ENCODE measurements at places on chromosomes 6 and 20. TPM values are rescaled to one million over a fixed set of nuclear protein-coding genes. Genes with fewer than 3 reads are reported as not detected.

The HRH3 gene
- 10.1 TPM for polyA plus RNA-seq

The SNAP91 gene
- 153 TPM for polyA plus RNA-seq

The SLC12A5 gene
- 176 TPM for polyA plus RNA-seq

The MLIP gene
- polyA plus RNA-seq = 0.92 TPM

The SLC26A8 gene
- polyA plus RNA-seq = 5.7 TPM

The RBPJL gene
- 0.59 TPM for polyA plus RNA-seq

The RFX6 gene
- 0.10 TPM for polyA plus RNA-seq

The MYL9 gene
- 40.7 TPM for polyA plus RNA-seq
